ENCODE measurements at places on chromosomes 4 and X. TPM values are rescaled to one million over a fixed set of nuclear protein-coding genes. Genes with fewer than 3 reads are reported as not detected.

Gene REPS2
- total RNA-seq: 1.3 TPM

Gene CACNA1F
- total RNA-seq: not detected

Gene GUCY1A1
- 0.64 TPM for total RNA-seq

Gene PALLD
- 88.5 TPM for total RNA-seq

Gene LGI2
- not detected for total RNA-seq

Gene TMPRSS11B
- total RNA-seq: 0.21 TPM

Gene RIBC1
- total RNA-seq: 0.43 TPM
